ENCODE measurements at places on chromosomes 2 and 18.

- no peak for DNase-seq
Measured at GRCh38 chr18:44838971-44839666, 158.4 kb downstream of the SETBP1 start.

- DNase-seq: no peak
Measured at GRCh38 chr2:50641633-50642032, 390.3 kb downstream of the NRXN1 start.

DNA sequence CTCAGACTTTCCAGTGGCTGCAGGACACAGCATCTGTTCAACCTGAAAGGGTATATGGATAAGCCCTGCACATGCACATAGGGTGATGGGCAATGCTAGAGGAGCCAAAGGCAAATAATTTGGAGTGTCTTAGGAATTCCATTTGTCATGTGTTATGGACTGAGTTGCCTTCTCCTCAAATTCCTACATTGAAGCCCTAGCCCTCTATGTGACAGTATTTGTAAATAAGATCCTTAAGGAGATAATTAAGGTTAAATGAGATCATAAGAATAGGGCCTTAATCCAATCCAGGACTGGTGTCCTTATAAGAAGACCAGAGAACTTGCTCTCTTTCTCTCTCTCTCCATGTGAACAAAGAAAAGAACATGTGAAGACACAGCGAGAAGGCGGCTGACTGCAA, 42.9 kb upstream of the CREG2 start:
- DNase-seq: no peak

DNA sequence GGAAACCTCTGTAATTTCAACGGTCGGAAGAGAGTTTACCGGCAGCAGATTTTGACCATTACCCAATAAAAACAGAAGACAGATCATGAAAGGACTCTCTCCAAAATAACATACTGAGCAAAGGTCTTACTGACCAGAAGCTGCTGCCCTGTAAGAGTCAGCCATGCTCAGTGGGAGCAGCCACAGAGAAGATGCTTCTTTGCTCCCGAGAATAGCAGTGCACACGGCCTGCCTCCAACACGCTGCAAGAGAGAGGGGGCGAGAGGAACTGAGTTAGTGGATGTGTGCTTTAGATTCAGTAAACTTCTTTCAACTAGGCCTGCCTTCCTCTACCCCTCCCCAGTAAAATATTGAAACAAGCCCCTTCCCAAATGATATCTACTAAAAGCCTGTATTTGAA, 103.7 kb downstream of the NCK2 start:
- no peak for DNase-seq

GRCh38 chr2:40700231-40700954, 248.5 kb upstream of the SLC8A1 start:
- no peak for DNase-seq

DNA sequence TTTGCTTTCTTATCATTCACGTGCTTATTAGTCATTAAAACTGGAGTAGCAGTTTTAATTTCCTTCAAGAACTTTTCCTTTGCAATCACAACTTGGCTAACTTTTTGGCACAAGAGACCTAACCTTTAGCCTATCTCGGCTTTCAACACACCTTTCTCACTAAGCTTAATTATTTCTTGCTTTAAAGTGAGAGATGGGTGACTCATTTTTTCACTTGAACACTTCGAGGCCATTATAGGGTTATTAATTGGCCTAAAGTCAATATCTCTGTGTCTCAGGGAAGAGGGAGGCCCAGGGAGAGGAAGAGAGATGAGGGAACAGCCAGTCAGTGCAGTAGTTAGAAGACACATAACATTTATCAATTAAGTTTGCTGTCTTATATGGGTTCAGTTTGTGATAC, 289.8 kb downstream of the RBM43 start:
- no peak for DNase-seq

- no peak for DNase-seq
Measured at GRCh38 chr18:76498064-76498463, 3.0 kb upstream of the ZNF516 start.

- no peak for DNase-seq
Measured at GRCh38 chr2:142974288-142975024, 97.0 kb downstream of the KYNU start.

DNA sequence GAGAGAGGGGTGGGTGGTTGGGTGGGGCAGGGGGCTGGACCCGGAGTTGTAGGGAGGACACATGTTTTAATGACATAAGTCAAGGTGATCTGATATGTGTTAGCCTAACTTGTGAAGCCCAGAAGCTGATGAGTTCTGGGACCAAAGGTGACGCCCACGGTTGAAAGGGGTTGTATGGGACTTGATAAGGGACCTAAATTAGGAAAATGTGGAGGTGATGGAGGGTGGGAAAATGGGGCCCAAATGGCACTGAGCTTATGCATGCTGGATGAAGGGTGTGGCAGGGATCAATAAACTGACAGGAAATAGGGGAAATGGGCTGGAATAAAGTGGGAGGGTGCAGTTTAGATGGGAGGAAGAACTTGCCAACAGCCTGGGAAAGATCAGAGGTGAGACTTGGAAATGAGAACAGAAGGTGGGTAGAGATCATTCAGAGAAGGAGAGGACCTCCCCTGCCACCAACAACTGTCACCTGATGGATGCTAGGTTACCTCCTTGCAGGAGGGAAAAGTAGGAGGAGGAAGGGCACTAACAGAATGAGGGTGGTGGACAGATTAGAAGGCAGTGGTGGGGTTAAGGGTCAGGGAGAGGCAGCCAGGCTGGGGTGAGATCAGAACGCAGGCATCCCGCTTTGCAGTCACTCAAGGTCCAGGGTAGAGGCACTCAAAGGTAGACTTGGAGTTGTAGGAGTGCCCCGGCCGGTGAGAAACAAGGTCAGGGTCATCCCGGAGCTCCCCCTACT, 15.3 kb downstream of the WNT10A start:
- DNase-seq: no peak

DNA sequence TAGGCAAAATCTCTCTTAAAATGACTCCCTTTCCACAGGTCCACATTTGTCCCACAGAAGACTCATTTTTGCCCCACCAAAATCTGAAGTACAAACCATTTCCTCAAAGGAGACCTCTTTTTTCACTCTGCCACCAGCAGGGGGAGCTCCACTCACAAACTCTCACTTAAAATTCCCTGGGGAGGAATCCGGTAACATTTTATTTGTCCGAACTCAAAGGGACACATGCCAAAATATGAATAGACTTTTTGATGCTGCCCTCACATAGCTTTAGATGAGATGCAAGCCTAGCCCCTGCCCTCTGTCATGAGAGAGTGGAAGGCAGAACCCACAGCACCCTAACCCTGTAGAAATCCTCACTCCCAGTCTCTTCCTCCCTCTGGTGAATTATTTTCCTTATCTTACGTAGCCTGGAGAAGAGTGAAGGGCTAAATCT, 57.1 kb downstream of the RMDN2 start:
- DNase-seq: no peak

- DNase-seq: no peak
Measured at GRCh38 chr18:4399929-4400328, 55.2 kb downstream of the DLGAP1 start.

GRCh38 chr2:18752022-18752493, 162.7 kb upstream of the NT5C1B start:
- DNase-seq: no peak

- no peak for DNase-seq
Measured at GRCh38 chr18:42287047-42287446, 332.0 kb downstream of the PIK3C3 start.

DNA sequence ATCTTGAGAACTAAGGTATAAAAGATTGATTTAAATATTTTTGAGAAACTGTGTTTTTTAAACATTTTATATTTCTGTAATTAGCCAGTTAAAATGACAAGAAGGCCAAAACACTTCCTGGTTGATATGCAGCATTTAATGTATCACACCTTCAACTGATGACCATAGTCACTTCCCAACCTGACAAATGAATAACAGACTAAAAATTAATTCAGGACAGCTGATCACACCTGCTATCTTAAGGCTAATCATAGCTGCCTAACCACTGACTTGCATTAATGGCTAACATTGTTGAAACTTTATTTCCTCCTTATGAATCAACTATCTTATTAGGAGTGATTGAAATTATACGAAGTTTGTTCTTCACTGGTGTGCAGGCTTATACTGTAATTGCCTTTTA, 125.8 kb upstream of the MSTN start:
- DNase-seq: no peak

DNA sequence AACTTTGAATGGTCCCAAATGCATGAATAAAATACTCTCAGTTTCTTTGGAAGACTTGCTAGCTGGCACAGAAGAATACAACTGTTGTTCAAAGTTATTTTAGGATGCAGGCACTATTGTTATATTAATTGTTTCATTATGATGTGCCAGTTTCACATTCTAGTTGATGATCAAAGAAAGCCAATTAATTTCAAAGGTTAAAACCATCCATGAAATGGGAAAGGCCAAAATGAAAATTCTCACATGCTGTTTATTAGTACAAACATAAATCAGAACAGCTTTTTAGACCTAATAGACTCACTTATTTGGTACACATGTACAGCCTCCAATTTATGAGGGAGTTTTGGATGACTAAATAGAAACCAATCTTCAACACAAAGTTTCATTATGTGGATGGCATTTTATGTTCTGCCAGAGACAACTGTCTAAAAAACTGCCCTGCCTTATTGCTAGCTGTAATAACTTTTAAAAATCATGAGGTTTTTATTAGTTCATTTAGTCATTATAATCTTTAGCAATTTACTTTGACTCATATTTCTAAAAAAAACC, 42.2 kb downstream of the RFTN2 start:
- no peak for DNase-seq

DNA sequence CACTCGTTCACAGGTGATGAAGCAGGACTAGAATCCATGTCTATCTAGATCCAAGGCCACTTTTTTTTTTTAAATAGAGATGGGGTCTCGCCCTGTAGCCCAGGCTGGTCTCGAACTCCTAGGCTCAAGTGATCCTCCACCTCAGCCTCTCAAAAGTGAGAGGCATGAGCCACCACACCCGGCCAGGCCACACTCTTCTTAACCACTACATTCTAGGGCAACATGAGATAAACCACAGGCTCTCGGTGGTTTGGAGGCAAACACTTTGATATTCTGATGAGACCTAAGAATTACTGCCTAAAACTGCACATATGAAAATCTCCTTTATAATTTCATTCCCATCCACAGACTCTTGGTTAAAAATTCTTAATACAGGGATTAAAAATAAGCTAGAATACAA, 51.8 kb downstream of the USP34 start:
- DNase-seq: no peak

DNA sequence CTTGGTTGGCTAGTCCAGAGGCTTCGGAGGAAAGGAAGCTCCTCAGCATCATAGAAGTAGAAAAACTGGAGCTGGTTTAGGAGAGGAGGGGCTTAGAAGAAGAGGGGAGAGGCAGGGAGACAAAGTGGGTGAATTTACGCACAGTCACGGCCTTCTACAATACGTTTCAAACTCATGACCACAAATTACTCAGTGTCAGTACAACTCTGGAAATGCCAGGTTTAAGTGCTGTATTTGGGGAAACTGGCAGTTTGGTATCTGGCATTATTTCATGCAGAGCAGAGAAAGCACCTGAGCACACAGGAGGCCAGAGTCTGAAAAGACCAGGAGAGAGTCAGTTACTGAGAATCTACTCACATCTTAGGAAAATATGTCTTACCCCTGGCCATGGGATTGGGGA, 55.4 kb downstream of the XRCC5 start:
- no peak for DNase-seq

DNA sequence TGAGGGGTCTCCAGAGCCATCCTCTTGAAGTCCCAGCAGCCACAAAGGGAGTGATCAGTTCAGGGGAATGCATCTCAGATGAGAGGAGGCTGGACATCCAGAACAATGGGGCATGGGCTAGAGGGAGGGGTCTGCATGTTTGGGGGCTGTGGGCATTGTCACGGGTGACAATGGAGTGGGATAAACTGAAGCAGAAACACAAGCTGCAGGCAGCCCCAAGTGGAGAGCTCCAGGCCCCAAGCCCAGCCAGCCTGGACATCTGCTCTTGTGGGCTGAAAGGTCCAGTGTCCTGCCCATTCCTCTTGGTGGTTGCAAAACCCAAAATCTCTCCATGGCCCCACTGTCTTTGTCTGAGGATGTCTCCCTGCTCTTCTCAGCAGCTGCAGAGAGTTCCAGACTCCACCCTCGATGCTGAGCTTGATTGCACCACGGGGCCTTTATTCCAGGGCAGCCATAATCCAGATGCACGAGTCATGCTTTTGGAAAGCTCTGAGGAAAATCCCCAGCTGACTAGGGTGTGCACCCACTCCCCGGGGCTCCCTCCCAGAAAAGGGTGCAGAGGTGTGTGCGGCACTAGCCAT, 149.4 kb downstream of the TNS1 start:
- no peak for DNase-seq

GRCh38 chr2:85329181-85329651, 1.4 kb upstream of the TGOLN2 start:
- DNase-seq: no peak

DNA sequence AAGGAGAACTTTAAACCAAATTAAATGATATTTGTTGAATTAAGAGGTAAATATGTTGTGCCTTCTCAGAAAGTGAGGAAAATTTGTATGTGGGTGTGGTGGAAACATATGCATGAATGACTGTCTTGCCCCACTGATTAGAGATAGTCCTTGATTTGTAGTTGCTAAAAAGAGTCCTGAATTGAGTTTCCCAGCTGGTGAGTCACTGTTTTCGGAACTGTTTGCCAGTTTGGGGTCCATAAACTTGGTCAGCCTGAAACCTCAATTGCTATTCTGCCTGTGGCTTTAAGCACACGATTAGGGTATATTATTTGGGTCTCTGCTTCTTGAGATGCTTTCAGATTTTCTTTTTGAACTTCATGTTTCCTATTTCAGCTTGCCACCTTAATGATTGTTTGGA, 53.3 kb downstream of the PIKFYVE start:
- DNase-seq: no peak
